ENCODE measurements at places on chromosomes 11 and 22.
A peak's percentile ranks its signal among the peaks of the same experiment; 100 is the strongest.

GRCh38 chr11:68813773-68814172 is 27.9 kb downstream of the CPT1A start:
- no peak for DNase-seq

GRCh38 chr11:124970925-124971324 is 16.9 kb downstream of the CCDC15 start:
- DNase-seq = no peak

DNA sequence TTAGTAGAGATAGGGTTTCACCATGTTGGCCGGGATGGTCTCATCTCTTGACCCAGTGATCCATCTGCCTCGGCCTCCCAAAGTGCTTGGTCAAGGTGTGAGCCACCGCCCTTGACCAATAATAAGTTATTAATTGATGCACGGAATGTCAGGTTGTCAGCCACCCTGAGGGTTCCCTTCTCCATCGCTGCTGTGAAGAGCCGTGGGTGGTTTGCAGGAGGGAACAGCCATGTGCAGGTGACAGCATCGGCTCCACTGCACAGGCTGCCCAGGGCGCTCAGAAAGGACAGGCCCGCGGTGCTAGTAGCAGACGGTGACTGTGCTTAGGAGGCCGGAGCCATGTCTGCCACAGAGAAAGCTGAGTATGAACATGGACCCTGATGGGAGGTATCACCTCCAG is 814.0 kb downstream of the BRD1 start:
- no peak for DNase-seq

DNA sequence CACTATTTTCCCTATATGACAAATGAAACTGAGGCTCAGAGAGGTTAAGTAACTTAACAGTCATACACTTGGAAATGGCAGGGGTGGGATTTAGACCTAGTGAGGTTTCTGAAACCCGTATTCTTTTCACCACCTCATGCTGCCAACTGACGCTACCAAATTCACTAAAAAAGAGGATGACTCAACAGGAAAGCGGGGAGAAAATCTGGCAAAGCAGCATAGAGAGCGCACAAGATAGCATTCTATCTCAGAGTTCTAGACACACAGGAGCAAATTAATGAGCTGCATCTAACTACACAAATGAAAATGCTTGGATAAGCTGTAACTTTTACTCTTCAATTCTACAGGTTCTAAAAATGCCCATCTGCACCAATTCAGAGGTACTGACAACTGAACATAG is 136.4 kb downstream of the RBFOX2 start:
- DNase-seq = no peak

GRCh38 chr11:8222820-8223512 is 40.7 kb downstream of the LMO1 start:
- peak; percentile 59 for DNase-seq

GRCh38 chr22:20432244-20432686 is 5.4 kb downstream of the SCARF2 start:
- DNase-seq = no peak

DNA sequence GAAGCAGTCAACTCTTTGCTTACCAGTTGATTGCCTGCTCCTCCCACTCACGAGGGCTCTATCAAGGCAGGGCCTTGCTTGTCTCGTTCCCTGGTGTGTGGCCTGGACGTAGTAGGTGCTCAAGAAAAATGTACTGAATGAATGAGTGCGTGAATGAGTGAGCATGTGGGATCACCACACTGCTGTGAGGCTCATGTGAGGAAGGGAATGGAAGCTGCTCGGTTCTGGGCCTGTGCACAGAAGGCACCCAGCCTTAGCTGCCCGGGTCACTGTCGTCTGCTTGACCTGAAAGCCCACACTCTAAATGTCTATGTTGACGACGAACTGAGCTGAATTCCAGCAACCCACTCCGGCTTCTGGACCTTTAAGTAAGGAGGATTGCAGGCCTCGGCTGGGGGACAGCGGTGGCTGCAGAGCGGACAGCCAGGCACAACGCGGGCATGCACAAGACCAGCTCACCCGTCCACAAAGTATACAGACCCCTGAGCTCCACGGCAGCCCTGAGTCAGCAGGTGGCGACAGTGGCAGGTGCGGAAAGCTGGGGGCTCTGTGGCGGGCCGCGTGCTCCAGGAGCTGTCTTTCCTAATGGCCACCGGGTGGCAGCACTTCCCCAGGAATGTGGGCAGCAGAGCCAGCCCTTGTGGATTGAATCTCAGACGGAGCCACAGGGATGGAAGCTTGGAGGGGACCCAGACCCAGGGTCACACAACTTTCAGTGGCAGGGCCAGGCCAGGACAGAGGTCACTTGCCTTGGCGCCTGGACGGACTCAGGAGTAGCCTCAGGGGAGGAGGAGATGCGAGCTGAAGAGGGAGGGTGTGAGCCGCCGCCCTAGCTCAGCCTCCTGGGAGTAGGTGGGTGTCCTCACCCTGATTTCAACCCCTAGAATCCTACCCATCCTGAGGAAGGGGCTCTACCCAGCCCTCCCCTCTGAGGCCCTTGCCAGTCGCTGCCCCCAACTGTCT is 5.0 kb upstream of the PICK1 start:
- DNase-seq = peak; percentile 84

- no peak for DNase-seq
Measured at GRCh38 chr11:27423125-27423524, 49.5 kb downstream of the LGR4 start.

DNA sequence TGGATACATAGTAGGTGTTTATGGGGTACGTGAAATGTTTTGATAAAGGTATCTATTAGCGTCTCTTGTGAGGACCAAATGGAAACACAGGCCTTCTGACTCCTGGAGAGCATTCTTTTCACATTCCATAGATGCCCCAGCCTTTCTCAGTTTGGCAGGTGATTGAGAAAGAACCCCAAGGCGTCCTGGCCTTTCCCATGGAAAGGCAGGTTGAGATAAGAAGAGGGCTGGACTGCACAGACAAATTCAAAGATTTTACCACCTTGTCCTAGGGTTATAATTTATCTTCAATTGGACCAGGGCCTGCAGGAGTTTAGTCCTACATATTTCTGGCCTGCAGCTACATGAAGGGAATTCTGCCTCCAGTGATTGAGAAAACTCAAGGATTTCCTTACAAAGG is 661 bp upstream of the OLFML1 start:
- DNase-seq = no peak

- DNase-seq = peak; percentile 49
Measured at GRCh38 chr11:110710628-110711381, 1.4 kb downstream of the ARHGAP20 start.

DNA sequence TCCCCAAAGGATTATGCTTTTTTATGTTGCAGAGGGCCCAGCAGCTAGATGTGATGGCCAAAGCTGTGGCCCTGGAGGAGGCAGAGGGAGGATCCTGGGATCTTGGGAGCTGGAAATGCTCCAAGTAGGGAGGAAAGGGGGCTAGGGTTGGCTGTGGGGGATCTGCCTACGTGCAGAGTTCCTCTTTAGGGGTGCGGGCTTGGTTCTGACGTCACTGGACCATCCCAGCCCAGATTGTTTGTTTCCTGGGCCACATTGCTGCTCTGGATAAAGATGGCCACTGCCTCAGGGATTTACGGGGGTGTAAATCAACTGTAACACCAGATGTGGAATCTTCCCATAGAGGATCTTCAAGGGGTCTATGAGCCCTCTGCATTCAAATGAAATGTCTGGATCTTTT is 110.3 kb upstream of the SYT13 start:
- no peak for DNase-seq

DNA sequence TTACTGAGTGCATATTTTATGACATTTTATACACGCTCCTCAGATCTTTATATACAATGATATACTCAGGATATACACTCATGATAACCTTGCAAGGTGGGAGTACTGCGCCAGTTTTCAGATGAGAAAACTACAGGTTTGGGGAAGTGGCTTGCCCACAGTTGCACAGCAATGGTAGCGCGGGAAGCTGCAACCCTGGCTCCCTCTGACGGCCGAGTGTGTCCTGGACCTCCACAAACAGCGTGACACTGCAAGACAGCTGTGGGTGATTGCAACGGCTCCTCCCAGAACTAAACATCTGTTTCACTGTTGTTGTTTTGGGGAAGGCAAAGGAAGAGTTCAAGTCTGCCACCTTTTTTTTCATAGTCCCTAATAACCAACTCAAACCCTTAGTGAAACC is 47.0 kb downstream of the PACSIN2 start:
- DNase-seq = no peak

GRCh38 chr11:119730789-119731386 is 1.9 kb upstream of the NECTIN1 start:
- no peak for DNase-seq

- no peak for DNase-seq
Measured at GRCh38 chr11:64340671-64341335, 799 bp downstream of the CCDC88B start.

- DNase-seq = no peak
Measured at GRCh38 chr11:101913656-101914055, 1.2 kb upstream of the CEP126 start.

- DNase-seq = no peak
Measured at GRCh38 chr11:34341931-34342533, 15.8 kb downstream of the ABTB2 start.

DNA sequence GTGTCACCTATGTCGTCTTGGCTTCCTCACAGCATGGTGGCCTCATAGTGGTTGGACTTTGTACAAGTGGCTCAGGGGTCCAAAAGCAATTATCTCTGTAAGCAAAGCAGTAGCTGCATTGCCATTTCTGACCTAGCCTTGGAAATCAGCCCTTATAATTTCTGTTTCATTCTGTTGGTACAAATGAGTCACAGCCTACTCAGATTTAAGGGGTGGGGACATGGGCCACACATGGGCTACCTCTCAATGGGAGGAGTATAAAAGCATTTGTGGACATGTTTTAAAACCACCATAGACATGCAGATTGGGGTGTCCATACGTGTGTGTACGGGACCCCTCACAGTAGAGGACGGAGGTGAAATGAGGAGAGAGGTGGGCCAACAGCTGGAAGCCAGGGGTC is 41.6 kb downstream of the CHRDL2 start:
- DNase-seq = no peak

DNA sequence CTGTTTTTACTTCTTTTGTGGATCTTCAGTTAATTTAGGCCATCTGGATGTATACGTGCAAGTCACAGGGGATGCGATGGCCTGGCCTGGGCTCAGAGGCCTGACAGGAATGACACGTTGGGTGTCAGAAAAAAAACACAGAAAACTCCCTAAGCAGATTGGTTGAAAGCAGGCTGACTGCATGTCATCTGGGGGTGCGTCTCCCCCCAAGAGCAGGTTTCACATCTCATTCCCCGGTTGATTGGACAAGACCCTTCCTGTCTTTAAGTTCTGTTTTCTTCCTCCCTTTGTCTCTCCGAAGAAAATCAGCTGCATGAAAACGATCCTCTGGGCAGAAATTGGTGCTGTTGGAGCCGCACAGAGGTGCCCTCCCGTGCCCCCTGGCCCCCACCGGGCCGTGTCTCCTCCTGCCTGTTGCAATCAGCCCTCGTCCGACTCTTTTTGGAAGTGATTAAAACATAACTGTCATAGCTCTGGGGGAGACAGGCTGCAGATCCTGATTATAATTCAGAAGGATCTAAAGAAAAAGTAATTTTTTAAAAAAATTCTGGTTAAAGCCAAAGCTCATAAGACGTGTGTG is 71.8 kb upstream of the PARVG start:
- DNase-seq = no peak

- DNase-seq = no peak
Measured at GRCh38 chr22:45783690-45784089, 112.1 kb downstream of the ATXN10 start.

DNA sequence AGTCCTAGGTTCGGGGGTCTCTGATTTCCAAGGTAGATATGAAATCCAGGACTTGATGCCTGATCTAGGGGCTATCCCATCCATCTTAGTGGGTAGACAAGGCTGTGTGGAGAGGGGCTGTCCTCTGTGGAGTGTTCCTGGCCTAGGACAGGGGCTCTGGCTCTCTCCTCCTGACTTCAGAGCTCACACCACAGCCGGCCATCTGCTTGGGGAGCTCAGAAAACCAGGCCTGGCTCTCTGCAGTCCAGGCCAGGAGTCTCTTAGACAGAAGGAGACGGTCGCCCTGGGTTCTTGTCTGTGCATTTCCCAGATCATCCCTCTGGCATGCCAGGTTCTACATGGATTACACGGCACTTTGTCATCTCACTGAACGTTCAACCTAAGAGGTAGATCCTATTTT is 17.9 kb downstream of the TUB start:
- DNase-seq = no peak

DNA sequence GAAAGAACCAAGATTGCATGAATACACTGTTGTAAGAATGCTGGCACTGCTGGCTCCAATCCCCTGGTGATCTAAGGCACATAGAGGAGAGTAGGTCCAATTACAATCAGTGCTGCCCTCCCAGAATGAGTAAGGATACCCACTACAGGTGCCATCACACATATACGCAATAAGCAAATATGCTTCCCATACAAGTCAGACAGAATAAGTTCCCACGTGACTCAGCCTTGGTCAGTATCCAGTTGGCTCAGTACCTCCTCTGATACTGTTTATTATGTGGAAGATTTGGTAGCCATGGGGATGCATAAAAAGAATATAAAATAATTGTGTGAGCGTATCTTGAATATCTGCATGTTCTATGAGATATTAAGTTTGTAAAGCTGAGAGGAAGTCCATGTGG is 8.9 kb upstream of the OR2D3 start:
- no peak for DNase-seq

- peak; percentile 74 for DNase-seq
Measured at GRCh38 chr11:36744375-36745168, 146.5 kb upstream of the RAG2 start.

- DNase-seq = peak; percentile 82
Measured at GRCh38 chr11:72012897-72013721, 14.4 kb downstream of the IL18BP start.

- DNase-seq = no peak
Measured at GRCh38 chr11:10441652-10442503, 13.2 kb upstream of the AMPD3 start.

- peak; percentile 41 for DNase-seq
Measured at GRCh38 chr22:44648085-44648820, 53.8 kb upstream of the PRR5 start.

DNA sequence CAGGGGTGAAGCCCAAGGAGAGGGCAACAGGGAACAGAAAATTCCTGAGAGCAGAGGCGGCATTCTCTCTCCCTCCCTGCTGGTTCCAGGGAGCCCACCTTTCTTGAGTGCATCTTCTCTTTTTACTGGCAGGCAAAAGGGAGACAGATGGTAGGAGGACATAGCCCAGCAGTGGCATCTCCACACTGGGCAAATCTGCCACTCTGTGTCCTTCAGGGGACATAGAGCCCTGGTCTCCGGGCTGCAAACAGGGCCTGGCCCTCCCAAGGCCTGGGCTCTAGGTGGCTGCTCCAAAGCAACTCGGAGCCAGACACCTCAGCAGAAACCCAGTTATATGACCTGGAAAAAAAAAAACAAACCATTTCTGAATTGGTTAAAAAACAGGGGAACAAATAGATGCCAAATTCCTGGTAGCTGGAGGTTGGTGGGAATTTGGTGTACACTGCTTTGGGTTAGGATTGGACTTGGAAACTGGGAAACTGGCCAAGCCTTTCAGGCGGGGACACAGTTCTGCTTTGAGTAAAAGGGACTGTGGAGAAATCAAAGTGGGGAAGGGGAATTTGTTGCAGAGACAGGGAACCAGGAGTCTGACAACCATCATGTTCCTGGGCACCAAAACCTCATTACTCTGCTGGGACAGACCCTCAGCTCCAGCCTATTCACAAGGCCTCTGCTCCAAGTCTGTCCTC is 23.6 kb upstream of the DKK3 start:
- no peak for DNase-seq

GRCh38 chr22:39312410-39312809 is 7.0 kb downstream of the RPL3 start:
- no peak for DNase-seq

GRCh38 chr11:76939219-76939631 is 78.5 kb downstream of the ACER3 start:
- no peak for DNase-seq

GRCh38 chr22:23255506-23256170 is 75.3 kb downstream of the BCR start:
- DNase-seq = peak; percentile 68

- DNase-seq = no peak
Measured at GRCh38 chr22:41380993-41381328, 781 bp upstream of the TEF start.

Measured in left hindlimb (tissue), 1 donor.